T-helper 17 cell (primary cell): ENCODE measurements at places on chromosomes 3 and 15.

- DNase-seq = no peak
Observed at GRCh38 chr15:70437882-70438451, 325.4 kb downstream of the UACA start.

- DNase-seq = no peak
Observed at GRCh38 chr3:68256635-68257223, 602.3 kb upstream of the SUCLG2 start.

- DNase-seq = no peak
Observed at GRCh38 chr3:108376026-108376425, 79.7 kb downstream of the HHLA2 start.

DNA sequence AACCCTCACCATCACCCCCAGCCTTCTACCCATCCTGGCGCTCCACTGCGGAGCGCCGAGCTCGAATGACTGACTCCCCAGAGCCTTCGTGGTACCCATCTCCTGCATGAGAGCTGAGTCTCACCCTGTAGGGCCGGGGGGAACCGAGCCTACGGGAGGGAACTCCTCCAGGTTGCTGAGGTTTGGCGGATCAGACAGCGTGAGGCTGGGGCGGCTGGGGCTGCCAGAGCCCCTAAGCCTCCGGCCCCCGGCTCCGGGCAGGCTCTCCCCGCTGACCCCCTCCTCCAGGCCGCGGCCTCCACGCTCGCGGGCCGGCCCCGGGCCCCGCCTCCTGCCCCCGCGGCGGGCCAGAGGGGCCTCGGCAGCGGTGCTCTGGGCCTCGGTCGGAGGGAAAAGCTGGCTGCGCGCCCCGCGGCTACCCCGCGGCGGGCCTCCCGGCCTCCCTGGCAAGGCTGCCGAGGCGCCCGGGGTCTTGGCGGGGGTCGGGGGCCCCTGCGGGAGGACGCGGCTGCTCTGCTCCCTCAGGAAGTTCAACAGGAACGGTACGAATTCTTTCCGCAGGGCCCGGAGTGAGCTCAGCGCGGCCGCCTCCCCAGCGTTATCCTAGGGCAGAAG is 643 bp downstream of the CDAN1 start:
- DNase-seq = no peak

DNA sequence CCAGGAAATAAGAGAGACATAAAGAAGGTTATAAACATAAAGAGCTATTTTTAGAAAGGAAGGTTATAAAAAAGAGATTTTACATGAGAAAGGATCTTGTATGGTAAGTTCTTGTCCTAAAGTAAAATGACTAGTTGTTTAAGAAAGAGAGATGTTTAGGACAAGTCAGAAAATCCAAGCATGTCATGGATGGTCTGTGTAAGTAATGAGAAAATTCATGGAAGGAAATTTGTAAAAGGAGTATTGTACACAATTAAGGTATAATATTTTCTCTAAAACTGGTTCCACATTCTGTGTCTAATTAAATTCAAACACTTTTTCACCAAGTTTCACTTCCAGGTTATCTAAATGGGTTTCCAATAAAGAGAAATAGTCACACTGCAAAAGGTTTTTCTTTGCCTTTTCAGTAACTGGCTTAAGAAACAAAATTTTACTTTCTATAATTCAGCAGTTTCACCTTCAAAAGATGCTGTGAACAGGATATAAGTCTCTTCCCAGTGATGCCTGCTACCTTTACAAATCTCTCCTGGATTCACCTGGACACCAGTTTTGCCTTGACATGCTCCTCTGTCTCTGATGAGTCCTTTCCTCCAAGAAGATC is 455.7 kb downstream of the ZIC1 start:
- DNase-seq = no peak

DNA sequence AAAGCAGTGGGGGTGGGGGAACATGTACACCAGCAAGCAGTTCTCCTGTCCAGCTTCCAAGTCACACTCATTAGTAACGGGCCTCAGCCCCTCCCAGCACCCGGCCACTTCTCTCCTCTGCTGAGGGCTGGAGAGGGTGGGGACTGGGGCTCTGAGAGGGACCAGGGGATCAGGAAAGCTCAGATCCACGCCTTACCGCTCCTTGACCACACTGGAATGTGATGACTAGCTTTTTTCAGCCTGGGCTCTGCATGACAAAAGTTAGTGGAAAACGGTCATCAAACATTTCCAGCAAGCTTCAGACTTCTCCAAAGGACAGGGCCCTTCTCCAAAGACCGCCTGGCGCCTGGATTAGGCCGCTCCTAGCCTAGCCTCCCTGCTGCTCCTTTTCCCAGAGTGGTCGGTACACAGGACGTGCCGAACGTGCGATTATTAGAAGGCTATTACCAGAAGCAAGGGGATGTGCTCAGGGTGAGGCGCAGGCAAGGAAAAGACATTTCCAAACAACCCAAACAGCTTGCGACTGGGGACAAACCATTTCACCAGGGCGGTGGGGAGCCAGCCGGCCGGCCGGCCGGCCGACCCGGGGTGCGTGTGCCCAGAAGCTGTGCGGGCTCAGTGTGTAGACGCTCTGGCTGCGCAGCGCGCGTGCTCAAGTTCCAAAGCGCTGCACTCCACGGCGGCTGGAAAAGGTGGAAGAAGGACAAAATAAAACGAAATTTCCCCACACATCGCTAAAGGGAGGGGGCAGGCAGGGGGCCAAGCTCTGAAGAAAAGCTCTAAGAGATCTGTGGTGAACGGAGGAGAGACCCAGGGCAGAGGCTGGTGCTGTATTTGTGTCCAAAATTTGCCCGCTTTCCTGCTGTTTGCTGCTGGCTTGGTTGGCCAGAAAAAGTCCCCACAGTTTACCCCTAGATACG is 51.0 kb upstream of the SSR3 start:
- DNase-seq = no peak

GRCh38 chr15:99504071-99504822 is 61.5 kb upstream of the MEF2A start:
- DNase-seq = no peak

DNA sequence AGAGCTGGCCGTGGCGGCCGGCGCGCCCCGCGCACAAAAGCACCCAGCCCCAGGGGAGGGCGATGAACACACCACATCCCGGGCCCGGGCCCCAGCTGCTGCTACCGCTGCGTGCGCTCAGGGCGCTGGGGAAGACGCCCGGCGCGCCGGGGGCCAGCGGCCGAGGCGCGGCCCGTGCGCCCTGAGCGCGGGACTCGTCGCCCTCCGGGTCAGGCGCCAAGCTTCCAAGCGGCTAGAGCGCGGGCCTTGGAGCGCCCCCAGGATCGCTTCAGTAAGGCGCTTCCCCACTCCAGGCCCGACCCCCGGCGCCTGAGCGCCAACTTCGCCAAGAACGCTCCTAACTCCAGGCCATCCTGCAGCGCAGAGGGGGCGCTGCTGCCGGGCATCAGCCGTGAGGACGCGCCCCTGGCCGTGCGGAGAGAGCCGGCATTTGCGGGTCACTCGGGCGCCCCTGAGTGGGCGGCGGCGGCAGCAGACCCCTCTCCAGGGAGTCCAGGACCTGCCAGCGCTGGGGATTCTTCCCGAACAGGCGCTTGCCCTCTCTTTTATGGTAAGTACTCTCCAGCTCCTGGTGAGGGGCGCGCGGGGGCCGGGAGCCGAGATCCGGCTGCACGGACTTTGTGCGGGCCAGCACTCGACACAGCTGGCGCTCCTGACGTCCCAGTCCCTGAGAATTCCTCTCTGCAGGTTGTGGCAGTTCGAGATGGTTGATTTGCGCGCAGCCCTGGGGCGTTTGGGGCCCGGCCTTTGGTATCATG is 475 bp downstream of the SPSB4 start:
- no peak for DNase-seq

- no peak for DNase-seq
Observed at GRCh38 chr3:49410066-49410845, 1.5 kb downstream of the RHOA start.

DNA sequence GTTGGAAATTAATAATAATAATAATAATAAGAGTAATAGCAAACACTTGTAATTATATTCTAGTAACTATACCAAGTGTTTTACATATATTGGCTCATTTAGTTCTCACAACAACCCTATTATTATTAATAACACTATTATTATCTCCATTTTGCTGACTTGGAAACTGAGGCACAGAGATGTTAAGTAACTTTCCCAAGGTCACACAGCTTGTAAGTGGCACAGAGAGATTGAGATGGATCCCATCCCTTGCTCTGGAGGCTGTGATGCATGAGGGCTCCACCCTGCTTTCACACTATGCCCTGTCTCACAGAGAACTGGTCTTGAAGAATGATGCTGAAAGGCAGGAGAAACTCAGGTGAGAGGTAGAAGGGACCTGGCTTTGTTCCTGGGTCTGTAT is 31.9 kb downstream of the TRIM42 start:
- no peak for DNase-seq

DNA sequence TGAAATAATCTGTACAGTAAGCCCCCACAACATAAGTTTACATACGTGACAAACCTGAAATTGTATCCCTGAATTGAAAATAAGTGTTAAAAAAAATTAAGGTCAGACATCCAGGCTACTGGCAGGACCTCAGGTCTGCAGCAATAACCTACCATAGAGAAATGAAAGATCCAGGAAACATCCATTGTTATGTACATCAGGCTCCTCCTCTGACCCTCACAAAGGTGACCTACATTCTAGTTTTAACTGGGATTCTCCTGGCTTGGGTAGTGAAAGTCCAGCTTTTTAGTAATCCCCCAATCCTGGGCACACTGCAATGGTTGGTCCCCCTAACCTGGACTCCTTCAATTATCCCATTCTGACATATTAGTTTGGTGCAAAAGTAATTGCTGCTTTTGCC is 749.6 kb upstream of the LMCD1 start:
- DNase-seq = no peak

DNA sequence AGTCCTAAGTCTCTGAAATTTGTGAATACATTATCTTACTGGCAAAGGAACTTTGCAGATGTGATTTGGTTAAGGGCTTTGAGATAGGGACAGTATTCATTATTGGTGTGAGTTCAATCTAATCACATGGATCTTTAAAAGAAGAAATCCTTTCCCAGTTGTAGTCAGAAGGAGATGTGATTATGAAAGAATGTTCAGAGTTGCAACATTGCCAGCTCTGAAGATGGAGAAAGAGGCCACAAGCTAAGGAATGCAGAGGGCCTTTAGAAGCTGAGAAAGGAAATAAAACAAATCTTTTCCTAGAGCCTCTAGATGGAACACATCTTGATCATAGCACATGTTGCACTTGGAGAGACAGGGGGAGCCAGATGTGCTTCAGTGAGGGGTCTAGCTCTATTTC is 27.7 kb upstream of the SIAH2 start:
- no peak for DNase-seq

GRCh38 chr15:73573572-73573971 is 59.6 kb downstream of the NPTN start:
- no peak for DNase-seq

- DNase-seq = no peak
Observed at GRCh38 chr15:78605201-78605600, 15.6 kb downstream of the CHRNA3 start.

- DNase-seq = peak; percentile 20
Observed at GRCh38 chr3:42526616-42527367, 24.3 kb downstream of the VIPR1 start.

DNA sequence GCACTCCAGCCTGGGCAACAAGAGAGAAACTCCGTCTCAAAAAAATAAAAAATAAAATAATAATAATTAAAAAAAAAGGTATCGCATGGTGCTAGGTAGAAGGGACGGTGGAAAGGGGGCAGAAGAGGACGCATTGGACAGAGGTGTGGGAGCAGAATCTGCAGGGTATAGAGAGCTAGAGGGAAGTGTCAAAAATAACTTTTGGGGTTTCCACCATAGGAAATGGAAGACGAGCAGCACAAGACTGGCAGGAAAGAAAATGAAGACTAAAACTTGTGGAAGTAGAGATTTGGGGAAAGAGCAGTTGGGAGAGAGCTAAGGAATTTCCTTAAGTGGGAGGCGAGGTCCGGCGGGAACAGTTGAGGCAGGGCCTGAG is 585 bp upstream of the MKRN2 start:
- DNase-seq = no peak

DNA sequence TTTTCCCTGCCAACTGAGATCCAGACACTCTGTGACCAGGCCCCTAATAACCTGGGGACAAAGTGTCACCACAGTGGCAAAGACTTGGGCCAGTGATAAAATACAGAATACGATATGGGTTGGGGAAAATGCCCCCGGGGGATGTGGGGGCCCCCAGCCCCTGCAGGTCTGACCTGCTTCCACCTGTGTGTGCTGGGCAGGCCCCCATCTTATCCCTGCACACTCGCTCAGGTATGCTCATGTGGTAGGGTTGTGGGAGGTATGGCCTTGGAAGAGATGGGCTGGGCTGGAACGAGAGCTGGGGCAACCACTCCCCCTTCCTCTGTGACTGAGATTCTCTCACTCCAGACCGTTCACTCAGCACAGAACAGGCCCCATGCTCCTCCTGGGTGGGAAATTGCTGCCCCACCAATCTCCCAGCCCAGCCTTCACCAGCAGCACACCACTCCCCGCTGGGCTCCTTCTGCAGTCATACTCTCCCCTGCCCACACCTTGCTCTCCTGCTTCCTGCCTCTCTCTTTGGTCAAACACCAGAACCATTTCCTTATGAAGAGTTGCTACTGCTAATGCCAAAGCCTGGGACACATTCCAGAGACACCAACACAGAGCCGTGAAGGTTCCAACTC is 9.6 kb upstream of the CPEB1 start:
- no peak for DNase-seq

DNA sequence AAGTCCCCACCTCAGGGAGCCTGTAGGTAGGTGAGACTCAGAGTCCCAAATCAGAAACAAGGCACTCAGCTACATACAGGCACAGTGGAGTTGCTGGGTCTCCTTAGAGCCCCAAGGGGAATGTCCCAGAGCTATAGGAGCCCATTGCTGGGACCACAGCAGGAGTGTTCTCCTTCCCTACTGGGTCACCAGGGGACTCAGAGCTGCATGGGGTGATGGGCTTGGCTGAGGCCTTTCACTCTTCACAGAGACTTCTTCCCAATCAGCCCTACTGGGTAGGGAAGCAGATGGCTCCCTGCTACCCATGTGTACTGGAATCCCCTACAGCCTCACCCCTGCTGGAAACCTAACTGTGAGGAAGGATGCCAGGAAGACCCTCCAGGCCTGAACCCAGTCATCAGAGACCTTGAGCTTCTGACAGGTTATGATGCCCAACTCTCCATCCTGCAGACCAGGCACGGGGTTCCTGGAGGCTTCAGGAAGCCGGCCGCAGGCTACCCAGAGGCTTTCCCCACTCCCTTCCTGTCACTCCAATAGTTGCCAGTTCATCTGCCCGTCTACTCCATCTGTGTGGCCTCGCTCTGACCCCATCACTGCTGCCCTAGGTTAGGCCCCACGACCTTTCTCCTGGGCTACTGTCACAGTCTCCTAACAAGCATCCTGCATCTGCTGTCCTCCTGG is 24.0 kb downstream of the RASGRF1 start:
- DNase-seq = no peak
